ENCODE measurements at places on chromosomes 16 and 17. TPM values are rescaled to one million over a fixed set of nuclear protein-coding genes. Genes with fewer than 3 reads are reported as not detected.
A peak's percentile ranks its signal among the peaks of the same experiment; 100 is the strongest.

DNA sequence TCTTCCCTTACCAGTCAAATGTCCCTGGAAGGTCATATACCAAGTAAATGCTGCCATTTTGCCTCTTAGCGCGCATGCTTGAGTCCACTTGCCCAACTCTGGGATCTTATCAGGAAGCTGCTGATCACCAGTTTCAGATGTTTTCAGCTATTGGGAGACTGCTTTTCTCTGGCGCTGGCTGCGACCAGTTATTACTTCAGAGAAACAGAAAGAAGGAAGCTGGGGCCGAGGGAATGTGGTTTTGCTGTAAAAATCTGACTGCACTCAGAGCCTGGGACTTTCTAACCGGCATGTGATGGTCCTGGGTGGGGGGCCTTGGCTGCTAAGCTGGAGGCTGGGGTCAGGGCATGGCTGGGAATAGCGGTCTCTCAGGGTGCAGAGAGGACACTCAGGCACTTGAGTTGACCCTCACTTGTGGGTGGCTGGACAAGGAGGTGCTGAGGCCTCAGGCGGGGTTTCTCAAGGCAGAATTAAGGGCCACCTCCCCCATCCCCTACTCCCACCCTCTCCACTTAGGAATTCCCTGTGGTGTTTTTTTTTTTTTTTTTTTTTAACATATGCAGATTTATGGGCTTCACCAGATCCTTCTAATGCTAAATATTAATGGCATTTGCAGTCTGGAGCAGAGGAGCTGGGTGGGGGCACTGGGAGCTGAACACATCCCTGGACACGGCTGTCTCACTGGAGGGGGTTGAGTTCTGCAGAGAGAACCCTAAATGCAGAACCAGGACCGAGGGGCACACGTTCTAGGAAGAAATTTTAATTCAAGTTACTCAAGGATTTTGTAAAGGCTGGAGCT is 145.8 kb downstream of the CYLD start:
- DNase-seq = no peak

DNA sequence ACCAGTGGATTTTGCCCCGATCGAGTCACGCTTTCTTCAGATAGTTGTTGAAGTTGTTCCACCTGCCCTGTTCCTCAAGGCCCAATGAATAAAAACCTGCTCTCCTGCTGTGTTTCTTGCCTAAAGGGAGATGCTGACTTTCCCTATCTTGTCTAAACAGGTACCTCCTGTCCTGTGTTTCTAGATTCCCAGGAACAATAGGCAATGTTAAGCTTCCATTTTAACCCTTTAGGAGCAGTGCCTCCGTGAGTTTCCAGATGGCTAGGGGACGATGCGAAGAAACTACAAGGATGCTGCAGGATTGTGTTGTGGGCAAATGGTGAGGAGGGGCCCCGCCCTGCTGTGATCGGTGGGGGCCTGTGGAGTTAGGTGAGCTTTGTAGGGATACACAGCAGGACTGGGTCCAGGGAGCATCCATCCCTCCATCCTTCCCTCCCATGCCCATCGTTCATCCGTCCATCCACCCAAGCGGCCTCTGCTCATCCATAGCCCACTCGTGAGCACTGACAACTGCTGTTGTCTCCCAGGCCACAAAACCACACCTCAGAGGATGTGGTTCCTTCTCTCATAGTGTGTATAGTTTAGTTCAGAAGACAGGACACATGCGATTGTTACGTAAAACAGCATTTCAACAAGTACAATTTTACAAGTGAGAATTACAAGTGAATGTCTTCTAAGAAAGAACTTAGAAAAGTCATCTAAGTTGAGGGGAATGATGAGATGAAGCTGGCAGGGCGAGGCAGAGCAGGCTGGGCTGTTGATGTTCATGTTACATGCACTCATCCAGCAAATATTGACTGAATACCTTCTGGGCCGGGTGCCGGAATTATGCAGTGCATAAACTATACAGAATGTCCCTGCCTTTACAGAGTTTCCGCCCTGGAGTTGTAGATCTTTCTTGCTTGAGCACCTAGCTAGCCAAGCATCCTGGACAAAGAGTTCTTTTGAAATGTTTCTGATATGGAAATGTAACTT is 5.2 kb downstream of the ARSG start:
- DNase-seq = no peak

- DNase-seq = no peak
Measured at GRCh38 chr17:80720610-80721577, 176.3 kb downstream of the RPTOR start.

GRCh38 chr16:2447920-2448583 is 11.9 kb upstream of the TEDC2 start:
- no peak for DNase-seq

DNA sequence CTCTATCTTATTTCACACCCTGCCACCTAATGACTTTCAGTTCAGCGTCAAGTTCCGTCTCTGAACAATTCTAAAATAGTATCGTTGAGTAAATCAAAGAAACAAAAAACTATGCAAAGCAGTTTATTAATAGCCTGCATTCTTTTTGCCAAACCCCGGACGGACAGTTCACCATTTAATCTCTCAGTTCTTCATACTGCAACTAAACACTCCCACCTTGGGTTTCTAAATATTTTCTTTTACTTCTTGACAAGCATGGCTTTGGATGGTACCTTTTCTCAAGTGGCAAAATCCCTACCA is 1.2 kb downstream of the MYH11 start:
- DNase-seq = no peak

GRCh38 chr17:2936771-2937321 is 126.6 kb downstream of the OR1D5 start:
- no peak for DNase-seq

DNA sequence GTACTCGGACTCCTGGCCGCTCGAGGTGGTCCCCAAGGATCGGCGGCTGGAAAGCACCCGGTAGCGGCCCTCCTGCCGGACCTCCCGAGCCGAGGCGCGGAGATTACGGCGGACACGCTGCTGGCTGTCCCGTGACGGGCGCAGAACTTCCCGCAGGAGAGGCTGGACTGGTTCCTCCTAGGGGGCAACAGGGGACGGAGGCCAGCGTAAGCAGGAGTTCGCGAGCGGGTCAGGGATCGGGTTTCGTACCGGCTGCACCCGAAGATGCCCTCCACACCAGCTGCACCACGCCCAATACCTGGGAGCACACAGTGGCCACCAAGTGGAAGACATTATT is 341 bp downstream of the SLC7A6OS start:
- DNase-seq = no peak

- peak; percentile 7 for DNase-seq
Measured at GRCh38 chr17:77491921-77492445, 351.2 kb downstream of the SEC14L1 start.

- DNase-seq = peak; percentile 30
Measured at GRCh38 chr17:72591289-72592241, 470.7 kb downstream of the SOX9 start.

GRCh38 chr16:17224879-17225281 is 245.9 kb downstream of the XYLT1 start:
- peak; percentile 92 for DNase-seq

- DNase-seq = no peak
Measured at GRCh38 chr16:66289051-66289680, 77.3 kb upstream of the CDH5 start.

DNA sequence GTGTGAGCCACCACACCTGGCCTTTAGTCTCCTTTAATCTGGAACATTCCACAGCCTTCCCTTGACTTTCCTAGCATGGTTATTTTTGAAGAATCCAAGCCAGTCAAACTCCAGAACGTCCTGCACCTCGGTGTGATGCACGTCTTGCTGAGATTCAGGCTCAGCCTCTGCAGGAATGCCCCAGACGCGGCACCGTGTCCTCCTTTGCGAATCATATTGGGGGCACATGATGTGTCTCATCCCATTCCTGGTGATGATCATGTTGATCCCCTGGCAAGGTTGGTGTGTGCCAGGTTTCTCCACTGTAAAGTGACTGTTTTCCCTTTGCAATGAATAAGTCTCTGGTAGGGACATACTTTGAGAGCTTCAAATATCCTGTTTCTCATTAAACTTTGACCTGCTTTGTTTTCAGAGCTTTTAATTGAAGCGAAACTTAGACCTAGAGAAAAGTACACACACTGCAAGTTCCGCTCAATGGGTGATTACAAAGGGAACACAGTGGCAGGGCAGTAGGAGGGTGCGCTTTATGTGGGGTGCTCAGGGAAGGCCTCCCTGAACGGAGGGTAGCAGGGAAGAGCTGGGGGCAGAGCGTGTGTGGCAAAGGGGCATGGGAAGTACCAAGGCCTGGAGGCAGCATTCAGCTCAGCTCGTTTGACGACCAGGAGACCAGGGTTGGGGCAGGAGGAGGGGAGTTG is 9.6 kb upstream of the ATP2C2 start:
- DNase-seq = no peak

DNA sequence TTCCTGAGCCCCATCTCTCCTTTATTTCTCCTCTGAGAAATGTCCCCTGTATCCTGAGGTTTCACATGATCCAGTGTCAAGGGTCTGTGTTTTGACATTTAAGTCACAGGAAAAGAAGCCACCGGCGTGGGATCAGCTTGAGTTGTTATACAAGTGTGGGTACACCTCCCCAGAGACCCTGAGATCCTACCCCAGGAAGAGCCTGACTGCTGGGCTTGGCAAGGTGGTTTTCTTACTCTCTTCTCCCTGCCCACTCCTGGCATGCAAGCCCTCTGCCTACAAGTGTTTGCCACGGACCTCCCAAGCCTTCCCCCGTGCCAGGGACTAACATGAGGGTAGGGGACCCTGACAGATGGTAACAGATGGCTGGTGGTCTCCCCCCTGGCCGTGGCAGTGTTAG is 2.8 kb upstream of the ARHGAP27 start:
- no peak for DNase-seq

- no peak for DNase-seq
Measured at GRCh38 chr17:48487221-48487620, 43.6 kb downstream of the HOXB1 start.

DNA sequence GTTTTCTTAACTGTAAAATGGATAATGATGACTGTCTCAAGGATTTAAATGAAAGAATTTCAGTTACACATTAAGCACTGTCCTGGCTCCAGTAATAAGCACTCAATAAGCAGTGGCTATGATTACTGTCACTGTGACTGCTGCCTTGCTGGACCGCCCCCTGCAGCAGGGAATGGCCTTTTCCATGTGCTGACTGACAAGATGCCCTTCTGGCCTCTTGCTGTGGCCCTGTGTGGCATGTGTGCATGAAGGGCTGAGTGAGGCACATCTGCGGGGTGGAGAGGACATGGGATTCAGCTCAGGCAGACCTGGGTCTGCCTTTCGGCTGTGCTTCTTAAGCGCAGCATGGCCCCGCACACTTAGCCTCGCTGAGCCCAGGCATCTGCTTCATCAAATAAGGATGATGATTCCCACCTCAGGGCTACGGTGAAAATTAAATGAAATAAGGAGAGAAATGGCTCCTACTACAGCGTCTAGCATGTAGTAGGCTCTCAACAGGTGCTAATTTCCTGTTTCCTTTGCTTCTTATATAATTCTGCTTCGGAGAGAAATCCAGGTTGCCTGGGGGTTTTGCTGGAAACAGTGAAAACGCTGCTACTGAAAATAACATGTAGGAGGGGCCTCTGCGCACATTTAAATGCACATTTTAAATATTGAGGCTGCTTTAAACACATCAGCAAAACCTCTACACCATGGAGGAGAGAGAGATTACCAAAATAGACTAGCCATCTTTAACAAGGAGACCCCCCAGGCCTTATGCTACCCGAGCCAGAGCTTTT is 183.9 kb downstream of the PARN start:
- DNase-seq = peak; percentile 23

- DNase-seq = peak; percentile 18
Measured at GRCh38 chr16:46947900-46948547, 25.4 kb downstream of the DNAJA2 start.

DNA sequence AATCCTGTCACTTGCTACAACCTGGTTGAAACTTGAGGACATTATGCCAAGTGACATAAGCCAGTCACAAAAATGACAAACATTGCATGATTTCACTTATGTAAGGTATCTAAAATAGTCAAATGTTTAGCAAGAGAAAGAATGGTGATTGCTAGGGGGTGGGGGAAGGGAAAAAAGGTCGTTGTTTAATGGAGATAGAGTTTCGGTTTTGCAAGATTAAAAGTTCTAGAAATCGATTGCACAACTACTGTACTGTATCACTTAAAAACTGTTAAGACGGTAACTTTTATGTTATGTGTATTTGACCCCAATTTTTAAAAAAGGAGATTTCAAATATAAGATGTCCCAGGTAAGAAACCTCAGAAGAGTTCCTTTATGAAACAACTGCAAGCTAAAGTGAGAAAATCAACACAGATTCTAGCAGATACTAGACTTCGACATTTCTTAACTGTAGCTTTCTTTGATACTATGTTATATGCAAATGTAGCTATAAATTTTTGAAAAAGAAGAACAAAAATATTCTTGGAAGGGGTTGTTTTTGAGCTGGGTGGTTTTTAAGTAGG is 5.9 kb downstream of the MEOX1 start:
- no peak for DNase-seq

- DNase-seq = no peak
Measured at GRCh38 chr17:33562792-33563191, 269.7 kb upstream of the ASIC2 start.

DNA sequence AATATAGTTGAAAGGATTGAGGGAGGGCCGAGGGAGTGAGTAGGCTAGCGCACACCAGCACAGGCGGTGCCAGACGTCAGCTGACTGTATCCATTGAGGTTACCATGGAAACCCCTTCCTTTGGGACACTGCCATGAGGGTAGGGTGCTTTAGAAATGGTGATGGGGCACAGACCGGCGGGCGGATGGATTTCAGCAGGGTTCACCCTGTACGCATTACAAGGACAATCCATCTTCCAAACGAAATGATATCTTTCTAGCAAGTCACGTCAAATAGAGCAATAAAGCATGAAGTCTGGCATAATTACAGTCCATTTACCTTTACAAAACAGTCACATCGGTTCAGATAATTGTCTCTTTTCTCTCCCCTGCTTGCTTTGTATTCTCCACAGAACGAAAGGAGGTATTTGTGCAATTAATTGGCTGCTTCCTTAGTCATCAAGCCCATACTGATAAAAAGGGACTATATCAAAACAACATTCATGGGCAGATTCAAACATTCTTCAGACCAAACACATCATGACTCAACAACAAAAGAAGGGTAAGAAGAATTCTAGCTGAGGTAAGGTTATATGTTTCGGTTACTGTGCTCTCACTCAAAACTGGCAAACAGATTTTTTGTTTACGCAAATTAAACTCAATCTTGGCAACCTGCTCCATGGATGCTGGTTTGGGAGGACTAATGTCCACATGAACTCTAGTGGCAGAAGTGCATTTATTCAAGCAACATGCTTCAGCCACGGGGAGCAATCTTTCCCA is 140.6 kb downstream of the CDK5R1 start:
- peak; percentile 26 for DNase-seq

- DNase-seq = no peak
Measured at GRCh38 chr16:82758406-82758805, 131.6 kb downstream of the CDH13 start.

- DNase-seq = no peak
Measured at GRCh38 chr16:89808475-89808874, 8.0 kb downstream of the FANCA start.

OTOP3 gene
- total RNA-seq = not detected

PSMD3 gene
- 67.6 TPM for total RNA-seq

ZNF385C gene
- 2.8 TPM for total RNA-seq

HEXIM1 gene
- 8.6 TPM for total RNA-seq

ASPA gene
- 3.8 TPM for total RNA-seq

ADAM11 gene
- total RNA-seq = 1.3 TPM

PYCARD gene
- total RNA-seq = 9.4 TPM

PYDC1 gene
- not detected for total RNA-seq

Data from muscle of leg (tissue), 16 donors.